ENCODE measurements at places on chromosomes 4 and X.

- DNase-seq = no peak
Observed at GRCh38 chrX:150184491-150184890, 178.6 kb upstream of the MAMLD1 start.

GRCh38 chrX:108199691-108200090, 108.1 kb downstream of the ATG4A start:
- peak; percentile 30 for DNase-seq

DNA sequence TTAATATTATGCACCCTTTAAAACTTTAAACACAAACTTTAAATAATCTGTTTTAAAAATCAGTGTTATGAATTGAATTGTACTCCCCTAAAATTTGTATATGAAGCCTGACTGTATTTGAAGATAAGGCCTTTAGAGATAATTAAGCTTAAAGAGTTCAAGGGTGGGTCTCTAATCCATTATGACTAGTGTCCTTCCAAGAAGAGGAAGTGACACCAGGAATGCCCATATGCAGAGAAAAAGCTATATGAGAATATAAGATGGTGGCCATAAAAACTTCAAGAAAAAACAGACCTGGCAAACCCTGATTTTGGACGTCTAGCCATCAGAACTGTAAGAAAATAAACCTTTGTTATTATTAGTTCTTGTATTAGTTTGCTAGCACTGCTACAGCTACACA, 29.0 kb downstream of the UGT2A2 start:
- DNase-seq = no peak

DNA sequence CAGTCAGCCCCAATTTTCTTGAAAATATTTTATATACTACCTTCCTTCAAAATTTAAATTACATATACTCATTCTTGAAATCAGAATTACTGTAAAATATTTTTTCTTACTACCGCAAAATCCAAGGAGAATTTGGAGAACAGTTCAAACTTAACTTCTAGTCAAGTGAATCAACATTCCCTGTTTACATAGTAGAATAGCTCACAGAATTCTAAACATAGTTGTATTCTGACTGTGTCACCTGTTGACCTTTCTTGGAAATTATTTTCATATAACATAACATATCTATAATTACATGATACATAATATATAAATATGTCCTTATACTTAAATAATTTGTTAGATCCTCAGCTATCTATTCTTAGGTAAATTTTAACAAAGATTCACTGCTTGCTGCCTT, 31.0 kb upstream of the FGF5 start:
- no peak for DNase-seq

- no peak for DNase-seq
Observed at GRCh38 chr4:23484689-23485088, 405.2 kb downstream of the PPARGC1A start.

GRCh38 chr4:158823461-158823873, 54.6 kb downstream of the FNIP2 start:
- DNase-seq = no peak

DNA sequence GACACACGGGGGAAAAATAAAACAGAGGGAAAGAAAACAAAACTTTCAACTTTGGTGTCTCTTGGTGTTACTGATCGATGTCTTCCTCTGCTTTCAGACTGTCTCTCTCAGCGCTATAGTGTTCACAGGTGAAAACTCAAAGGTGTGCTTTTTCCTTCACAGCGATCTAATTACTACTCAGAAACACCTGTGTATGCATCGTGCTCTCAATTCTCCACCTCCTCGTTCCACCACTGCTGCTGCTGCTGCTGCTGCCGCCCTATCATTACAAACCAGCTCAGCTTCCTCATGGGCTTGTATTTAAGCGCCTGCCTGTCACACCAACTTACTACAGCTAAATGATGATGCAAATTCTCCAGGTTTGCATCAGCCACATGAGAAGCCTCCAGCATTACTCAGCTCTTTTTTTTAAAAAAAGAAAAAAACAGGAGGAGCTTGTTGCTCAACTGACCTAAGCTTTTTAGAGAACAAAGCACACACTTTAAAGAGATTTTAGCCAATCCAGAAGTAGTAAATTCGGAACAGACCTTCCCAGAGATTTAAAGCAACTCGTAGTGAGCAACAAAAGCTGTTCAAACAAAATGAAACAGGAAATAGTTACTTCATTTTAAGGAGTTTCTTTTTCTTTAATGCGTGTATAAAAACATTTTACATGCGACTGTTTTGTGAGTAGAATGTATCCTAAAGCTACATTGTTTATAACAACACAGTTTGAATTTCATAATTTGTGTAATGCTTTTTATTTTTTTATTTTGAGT, at the start of gene SLC7A11:
SLC7A11 (minus strand) TSS at position 274 of the 758 bp plus-strand sequence. CDS start 280 bp downstream, outside the sequence.
- peak; percentile 97 for DNase-seq

All from NCI-H1417 (cell line).